ENCODE measurements at places on chromosomes 11 and 22.

- no peak for DNase-seq
Measured at GRCh38 chr11:130816546-130817329, 99.5 kb downstream of the SNX19 start.

DNA sequence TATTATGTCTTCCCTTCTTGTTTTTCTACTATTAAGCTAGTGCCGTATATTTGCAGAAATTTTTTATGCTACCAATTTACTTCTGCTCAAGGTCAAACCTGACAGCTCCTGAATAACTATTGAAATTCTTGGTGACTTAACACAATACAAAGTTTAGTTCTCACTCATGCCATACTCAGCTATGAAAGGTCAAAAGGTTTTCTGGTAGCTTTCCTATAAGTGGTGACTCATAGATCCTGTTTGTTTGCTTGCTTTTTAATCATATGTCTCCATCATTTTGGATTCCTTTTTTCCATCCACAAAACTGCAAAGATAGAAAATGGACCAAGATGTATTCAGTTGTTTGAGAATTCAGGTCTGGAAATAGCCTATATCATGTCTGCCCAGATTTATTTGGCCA, 855.8 kb upstream of the LRRC4C start:
- no peak for DNase-seq

- no peak for DNase-seq
Measured at GRCh38 chr22:42635531-42635930, 4.9 kb downstream of the ATP5MGL start.

DNA sequence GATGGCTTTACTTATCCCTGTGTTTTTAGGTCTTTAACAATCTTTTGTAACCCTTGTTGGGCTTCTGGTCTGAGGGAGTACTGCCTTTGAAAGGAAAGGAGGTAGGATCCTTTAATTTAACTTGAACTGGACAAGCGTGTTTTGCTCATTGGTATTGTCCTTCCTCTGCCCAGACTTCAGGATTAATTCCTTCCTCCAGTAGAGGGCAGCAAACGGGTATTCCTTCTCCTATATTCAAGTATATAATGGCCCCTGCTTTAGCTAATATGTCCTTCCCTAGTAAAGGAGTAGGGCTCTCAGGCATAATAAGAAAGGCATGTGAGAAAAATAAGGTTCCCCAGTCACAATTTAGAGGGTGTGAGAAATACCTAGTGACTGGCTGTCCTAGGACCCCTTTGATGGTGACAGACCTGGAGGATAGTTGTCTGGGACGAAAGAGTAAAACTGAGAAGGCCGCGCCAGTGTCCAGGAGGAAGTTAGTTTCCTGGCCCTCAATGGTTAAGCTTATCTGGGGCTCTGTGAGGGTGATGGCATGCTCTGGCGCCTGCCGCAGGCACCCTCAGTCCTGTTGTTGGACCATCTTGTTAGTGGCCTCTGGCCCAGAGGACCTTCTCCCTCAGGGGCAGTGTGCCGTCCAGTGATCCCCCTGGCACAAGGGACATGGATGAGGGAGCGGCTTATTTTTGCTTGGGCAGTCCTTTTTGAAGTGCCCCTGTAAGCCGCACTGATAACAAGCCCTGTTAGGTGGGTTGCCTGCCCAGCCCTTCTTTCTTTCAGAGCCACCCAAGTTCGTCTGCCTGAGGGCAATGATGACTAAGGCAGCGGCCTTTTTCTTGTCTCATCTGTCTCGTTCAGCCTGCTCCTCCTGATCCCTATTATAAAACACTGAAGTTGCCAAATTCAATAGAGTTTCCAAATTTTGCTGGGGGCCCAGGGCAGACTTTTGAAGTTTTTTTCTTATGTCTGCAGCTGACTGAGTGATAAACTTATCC, 51.8 kb downstream of the C11orf71 start:
- DNase-seq: peak; percentile 38

- DNase-seq: no peak
Measured at GRCh38 chr22:49749227-49749626, 78.4 kb downstream of the BRD1 start.

DNA sequence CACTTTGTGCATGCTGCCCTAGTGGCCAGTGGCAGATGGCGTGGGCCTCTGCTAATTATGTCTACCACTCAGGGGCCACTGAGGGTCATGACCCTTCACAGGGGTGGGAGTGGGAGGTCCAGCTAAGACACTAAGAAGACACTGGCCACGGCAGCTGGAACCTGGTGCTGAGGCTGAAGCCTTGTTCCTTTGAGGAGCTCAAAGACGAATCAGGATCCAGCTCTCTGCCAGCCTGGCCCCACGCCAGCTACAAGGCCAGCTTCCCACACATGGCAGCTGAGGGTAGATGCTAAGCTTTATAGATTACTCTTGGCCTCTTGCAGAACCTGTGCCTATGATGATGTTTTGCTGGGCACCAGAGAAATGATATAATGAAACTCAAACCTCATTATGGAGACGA, 226.3 kb downstream of the DSCAML1 start:
- DNase-seq: no peak
